MV-4-11 (cell line): ENCODE measurements at places on chromosomes 16 and 17.

GRCh38 chr17:63764716-63765115 is 8.7 kb downstream of the CCDC47 start:
- no peak for DNase-seq

GRCh38 chr17:1686086-1686485 is 1.4 kb upstream of the PRPF8 start:
- no peak for DNase-seq

DNA sequence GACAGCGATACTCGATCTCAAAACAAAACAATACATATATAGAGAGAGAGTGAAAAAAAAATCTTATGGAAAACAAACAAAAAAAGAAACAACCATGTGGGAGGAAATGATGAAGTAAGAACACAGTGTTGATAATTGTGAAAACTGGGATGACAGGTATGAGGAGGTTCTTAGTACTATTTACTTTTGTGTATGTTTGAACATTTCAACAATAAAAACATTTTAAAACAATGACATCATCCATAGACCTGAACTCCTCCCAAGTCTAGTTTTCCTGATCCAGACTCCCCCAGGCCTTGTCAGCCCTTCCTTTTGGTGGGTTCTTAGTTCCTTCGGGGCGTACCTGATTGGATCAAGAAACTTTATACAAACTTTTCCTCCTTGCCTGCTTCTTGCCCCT is 51.7 kb downstream of the CCDC42 start:
- no peak for DNase-seq

GRCh38 chr17:17313350-17313991 is 10.3 kb downstream of the NT5M start:
- DNase-seq = no peak

DNA sequence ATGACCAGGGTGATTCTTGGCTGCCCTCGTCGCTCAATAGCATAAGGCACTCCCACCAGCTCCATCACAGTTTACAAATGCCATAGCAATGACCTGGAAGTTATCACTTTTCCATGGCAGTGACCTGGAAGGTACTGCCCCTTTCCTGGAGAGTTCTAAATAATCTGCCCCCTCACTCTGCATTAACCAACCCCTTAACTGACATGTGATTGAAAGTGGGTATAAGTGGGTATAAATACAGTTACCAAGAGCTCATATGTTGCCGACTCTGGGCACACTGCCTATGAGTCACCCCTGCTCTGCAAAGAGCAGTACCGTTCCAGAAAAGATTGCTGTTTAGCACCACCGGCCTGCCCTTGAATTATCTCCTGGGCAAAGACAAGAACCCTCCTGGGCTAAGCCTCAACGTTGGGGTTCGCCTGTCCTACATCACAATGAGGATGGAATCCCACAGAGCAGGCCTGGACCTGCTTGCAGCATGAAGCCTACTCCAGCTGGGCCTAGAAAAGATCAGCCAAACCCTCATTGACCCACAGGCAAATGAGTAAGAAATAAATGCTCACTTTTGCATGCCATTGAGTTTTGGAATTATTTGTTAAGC is 95.2 kb upstream of the SEC14L1 start:
- no peak for DNase-seq

GRCh38 chr17:15260376-15261257 is 4.5 kb downstream of the PMP22 start:
- DNase-seq = peak; percentile 44

DNA sequence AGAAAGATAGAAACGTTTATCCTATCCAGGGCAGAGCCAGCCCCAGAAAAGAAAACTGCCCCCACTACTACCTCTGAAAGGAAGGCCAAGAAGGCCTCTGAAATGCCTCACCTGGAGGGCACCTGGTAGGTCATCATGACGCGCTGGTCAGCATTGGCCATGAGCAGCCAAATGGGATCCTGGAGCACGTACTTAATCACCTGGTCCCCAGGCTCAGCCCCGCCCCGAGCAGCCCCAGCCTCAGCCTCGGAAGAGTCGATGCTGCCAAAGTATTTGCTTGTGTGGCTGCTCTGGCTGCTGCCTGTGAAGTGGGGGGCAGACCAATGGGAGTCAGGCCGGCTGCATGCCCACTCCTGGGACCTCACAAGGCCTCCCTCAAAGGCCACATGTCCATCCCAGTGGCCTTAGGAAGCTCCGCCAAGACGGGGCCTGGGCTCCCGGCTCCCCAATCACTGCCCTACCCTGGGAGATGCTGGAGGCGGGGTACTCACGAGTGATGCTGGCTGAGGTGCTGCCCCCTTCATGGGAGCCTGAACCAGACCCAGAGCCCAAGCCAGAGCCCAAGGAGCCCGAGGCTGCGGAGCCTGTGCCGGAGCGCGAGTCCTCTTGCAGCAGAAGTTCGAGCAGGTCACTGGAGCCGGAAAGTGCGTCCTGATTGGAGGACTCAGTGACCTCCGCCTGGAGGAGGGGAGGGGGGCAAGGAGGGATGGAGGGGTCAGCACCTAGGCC is 9.9 kb downstream of the PER1 start:
- no peak for DNase-seq

DNA sequence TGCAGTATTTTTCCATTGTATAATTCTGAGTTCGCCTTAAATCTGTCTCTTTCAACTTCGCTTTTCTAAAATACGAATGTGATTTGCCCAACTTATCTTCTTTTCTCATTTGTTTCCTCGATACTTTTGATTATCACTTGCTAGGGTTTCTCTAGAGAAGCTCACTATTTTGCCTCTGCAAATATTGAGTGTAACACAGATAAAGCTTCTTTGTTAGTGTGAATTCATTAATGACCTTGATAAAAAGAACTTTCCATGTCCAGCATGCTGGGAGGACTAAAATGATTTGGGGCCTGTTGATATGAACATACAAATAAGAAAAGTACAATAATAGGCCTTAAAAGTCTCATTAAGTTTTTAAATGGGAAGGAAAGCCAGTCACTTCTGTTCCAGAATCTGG is 303.3 kb downstream of the MAP2K6 start:
- DNase-seq = no peak

DNA sequence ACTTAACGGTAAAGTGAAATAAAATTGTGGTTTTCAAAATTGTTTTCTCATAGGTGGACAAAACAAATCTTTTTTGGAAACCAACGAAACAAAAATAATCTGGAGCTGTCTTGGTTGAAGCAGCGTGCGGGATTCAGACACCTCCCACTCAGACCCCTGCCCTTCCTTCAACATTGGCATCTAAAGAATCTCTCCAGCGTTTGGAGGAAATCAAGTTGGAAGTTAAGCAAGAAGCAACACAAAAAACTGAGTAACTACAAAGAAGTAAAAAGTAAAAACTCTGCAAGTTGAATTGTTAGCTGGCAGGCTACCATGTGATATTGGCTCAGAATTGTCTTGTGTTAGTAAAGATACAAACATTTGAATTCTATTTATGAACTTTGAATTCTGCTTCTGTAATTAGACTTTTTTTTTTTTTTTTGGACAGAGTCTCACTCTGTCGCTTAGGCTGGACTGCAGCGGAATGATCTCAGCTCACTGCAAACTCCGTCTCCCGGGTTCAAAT is 361.0 kb upstream of the PMFBP1 start:
- no peak for DNase-seq

- no peak for DNase-seq
These were observed 16.4 kb downstream of the TELO2 start for GRCh38 chr16:1509307-1510221.

DNA sequence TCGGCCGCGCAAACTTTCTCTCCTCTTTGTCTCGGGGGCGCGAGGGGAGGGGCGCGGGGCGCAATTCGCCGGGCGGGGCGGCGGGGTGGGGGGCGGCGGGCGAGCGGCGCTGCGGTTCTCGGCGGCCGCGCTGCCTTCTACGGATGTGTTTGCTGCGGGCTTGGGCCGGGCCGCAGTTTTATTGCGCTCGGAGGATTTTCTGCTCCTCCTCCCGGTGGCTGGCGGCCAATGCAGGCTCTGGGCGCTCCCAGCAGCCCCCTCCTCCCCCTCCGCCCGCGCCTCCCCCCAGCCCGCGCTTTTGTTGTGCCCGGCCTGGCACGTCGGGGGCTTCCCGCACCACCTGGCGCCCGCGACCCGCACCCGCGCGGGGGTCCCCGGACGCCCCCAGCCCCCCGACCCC is at the start of gene TIMP2:
Gene TIMP2 (minus strand): TSS at position 154 of the 400 bp plus-strand sequence. CDS start 299 bp downstream, outside the sequence.
- peak; percentile 48 for DNase-seq

GRCh38 chr16:14496786-14497185 is 133.3 kb downstream of the PARN start:
- no peak for DNase-seq

GRCh38 chr16:11104168-11105037 is 151.6 kb downstream of the SOCS1 start:
- no peak for DNase-seq

DNA sequence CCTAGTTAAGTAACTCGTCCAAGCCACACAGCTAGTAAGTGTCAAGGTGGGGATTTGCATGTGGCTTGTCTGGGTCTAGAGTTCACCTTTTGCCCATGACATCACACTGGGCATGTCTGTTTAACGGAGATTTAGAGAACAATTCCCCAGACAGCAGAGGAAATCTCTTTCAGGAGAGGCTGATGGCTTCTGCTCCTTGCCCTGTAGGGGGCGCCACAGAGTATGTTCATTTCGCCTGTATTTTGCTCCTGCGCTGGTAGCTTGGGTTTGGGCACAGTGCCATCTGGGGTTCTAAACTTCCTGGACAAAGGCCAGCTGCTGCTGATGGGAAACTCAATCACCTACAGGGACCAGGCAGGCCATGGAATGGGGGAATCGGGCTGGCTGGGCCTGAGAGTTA is 20.4 kb downstream of the OTOA start:
- no peak for DNase-seq
